Cortex of kidney (tissue), 1 donor: ENCODE measurements at places on chromosomes 11 and 22.

- DNase-seq = no peak
Observed at GRCh38 chr11:46112961-46113607, 8.2 kb downstream of the PHF21A start.

- no peak for DNase-seq
Observed at GRCh38 chr22:27474112-27474571, 327.4 kb downstream of the MN1 start.

GRCh38 chr22:37994982-37995381 is 10.6 kb upstream of the SOX10 start:
- DNase-seq = no peak

GRCh38 chr11:123760894-123761293 is 6.6 kb upstream of the OR6X1 start:
- DNase-seq = no peak

- no peak for DNase-seq
Observed at GRCh38 chr11:95306123-95306522, 75.1 kb upstream of the SESN3 start.

- DNase-seq = no peak
Observed at GRCh38 chr22:46323162-46323561, 12.4 kb upstream of the TRMU start.

GRCh38 chr11:93784935-93785360 is 866 bp downstream of the MED17 start:
- DNase-seq = no peak

DNA sequence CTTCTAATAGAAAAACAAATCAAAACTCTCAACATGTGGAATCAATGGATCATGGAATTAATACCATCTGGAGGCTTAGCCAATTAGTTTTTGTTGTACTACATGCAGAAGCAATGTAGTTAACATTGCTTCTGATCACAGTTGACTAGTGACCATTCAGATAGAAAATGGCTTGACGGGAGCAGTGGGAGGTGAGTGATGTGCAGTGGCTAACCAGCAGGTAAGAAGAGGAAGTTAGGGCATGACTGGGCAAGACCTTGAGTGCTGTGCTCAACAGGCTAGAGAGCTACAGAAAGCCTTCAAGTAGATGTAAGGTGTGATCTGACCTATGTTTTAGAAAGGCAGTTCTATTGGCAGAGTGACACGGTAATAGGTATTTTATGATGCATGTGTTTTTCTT is 60.7 kb upstream of the ALKBH3 start:
- DNase-seq = no peak

- no peak for DNase-seq
Observed at GRCh38 chr11:35682230-35683173, 19.9 kb downstream of the TRIM44 start.

DNA sequence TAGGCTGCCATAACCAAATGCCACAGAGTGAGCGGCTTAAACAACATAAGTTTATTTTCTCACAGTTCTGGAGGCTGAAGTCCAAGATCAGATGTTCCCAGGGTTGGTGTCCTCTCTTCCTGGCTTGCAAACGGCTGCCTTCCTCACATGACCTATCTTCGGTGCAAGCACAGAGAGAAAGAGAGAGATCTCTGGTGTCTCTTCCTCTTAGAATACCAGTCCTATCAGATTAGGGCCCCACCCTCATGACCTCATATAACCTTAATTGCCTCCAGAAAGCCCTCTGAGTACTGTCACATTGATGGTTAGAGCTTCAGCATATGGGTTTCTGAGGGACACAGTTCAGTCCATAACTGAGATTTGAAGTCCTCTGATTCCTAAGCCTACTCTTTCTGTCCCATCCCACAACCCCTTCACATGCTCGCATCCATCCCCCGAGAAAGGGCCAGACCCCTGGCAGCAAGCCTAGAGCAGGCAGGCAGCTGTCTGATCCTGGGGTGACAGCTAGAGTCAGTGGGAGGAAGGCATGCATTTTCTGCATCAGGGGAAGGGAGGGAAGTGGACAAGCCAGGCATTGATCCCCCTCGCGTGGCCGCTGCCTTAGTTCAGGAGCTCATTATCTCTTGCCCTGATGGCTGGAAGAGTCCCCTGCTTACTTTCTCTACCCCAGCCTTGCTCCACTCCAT is 114.1 kb downstream of the FAR1 start:
- no peak for DNase-seq

GRCh38 chr11:129368889-129369672 is 6.6 kb upstream of the BARX2 start:
- DNase-seq = no peak
